Trophoblast cell (in vitro differentiated cells and primary cell): ENCODE measurements at places on chromosomes 2 and 18.

GRCh38 chr2:201183365-201183727, 405 bp downstream of the CASP10 start:
- no peak for DNase-seq

DNA sequence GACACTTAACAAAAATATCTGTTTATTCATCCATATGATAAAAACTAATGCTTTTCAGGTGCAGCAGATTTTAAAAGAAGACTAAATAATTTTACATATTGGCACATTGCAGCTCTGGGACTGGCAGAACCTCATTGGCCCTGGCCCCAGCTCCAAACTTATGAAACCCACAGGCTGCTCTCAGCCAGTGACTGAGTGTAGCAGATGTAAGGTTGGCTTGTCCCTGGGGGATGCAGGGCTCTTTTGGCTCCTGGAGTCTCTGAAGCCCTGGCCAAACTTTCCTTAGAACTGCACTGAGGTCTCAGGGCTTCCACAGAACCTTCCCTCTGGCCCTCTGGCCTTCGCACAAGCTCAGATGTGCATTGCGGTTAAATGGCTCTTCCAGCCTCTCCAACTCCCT, 725.0 kb upstream of the SOX11 start:
- DNase-seq, result no peak

GRCh38 chr2:181304011-181304844, 153.0 kb upstream of the ITGA4 start:
- DNase-seq, result no peak

GRCh38 chr2:23756593-23757292, 170.2 kb downstream of the ATAD2B start:
- DNase-seq, result peak; percentile 87

DNA sequence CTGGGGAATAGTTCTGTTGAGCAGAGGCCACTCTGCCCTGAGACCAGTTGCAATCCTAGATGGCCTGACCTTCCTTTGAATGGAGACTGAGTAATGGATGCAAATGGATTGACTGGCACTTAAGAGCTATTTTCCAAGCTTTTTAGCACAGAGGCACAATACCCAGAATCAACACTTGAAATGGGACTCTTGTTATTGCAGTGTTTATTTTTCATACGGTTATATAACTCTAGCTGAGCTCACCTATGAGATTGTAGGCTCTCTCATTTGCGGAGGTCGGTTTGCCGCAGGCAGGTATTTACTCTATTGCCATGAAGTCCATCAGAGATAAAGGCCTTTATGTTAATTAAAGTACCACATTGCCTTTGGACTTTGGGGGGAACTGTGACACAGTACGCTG, 422.3 kb upstream of the CELF4 start:
- DNase-seq, result no peak

GRCh38 chr2:202426751-202427150, 50.6 kb downstream of the BMPR2 start:
- DNase-seq, result no peak

- DNase-seq, result no peak
Measured at GRCh38 chr2:196899976-196900375, 26.5 kb downstream of the PGAP1 start.

GRCh38 chr2:205654878-205655605, 27.3 kb upstream of the NRP2 start:
- peak; percentile 48 for DNase-seq

DNA sequence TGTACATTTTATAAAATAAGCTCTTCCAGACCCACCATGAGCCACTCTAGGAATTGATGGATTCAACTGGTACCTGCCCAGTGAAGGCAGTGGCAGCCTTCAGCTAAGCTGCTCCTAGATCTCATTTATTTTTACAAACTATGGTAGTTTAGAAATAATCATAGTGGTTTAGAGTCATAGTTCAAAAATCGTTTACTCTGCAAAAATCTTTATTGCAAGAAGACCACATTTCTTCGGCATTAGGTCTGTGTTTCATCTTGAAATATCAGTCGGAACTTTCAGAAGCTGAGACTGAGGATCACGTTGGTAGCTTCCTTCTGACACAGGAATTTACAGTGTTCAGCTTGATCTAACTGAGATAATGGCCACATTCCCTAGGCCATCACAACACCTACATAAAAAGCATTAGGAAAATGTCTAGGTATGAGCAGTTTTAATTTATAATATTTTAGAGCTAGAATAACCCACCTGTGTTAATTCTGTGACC, 206.2 kb upstream of the PID1 start:
- DNase-seq, result peak; percentile 7

GRCh38 chr18:24432618-24433017, 6.1 kb downstream of the IMPACT start:
- no peak for DNase-seq

DNA sequence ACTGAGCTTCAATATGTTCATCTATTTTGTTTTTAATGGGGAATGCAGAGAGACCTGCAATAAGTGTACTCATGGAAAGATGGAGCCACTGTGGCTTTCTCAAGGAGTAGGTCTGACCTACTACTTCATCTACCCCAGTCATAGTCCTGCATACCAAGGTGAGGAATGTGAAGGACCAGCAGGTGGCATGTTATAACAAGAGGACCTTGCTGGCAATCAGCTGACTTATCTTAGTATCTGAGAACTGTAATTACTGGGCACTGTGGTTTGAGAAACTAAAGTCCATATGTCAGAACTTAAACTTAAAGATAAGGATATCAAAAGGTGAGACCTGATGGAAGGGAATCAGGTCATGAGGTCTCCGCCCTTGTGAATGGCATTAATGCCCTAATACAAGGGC, 1104.2 kb downstream of the BCL11A start:
- no peak for DNase-seq

- no peak for DNase-seq
Measured at GRCh38 chr2:46706264-46706983, 209.2 kb downstream of the MCFD2 start.

DNA sequence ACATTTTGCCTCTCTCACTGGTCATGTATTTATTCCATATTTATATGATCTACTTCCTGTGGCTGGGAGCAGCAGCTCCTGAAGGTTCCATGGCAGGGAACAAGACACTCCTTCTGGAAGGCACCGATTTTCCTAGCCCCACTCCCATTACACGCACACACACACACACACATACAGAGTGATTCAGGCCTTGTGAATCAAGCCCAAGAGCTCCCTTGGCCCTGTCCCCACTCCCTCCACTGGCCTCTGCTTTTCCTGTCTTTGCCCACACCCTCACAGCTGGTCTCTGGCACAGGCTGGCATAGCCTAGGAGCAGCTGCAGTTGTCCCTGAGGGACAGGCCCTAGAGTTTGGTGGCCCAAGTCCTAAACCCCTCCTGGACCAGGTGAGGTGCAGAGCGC, 201.7 kb downstream of the NAPG start:
- no peak for DNase-seq

- DNase-seq, result no peak
Measured at GRCh38 chr2:183078163-183078463, 434 bp upstream of the DUSP19 start.

- no peak for DNase-seq
Measured at GRCh38 chr2:45711224-45711623, 59.7 kb downstream of the PRKCE start.

DNA sequence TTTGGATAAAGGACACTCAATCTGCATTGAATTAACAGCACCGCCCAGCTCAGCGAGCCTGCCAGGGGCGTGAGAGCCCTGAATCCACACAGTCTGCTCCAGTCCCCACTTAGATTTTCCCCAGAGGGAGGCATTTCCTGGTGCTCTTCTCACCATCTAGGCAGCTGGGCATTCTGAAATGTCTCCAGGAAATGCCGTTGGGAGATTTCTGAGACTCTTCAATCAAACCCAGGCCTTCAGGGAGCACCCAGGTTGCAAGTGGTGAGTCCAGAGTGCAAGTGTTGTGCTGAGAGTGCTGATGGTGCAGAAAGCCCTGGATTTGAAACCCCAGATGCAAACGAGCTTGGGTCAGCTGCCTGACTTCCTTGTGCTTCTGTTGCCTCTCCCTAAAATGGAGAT, 23.4 kb upstream of the TMEM37 start:
- DNase-seq, result no peak

DNA sequence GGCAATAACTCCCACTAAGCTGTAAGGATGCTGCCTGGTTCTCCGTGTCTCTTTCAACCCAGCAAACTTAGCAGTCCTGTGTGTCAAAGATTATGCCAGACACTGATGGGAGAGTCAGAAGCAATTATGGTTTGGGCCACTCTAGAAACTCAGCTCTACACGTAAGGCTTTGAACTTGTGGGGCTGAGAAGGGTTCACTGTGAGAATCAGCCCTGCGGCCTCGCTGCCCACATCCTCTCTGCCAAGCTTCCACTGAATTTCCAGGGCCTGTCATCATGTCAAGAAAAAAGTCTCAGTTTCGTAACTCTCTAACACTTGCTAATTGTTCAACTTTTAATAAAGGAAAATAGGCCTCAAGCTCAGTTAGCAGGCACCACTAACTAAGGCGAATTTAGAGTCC, 308.8 kb upstream of the LYPD1 start:
- no peak for DNase-seq

- no peak for DNase-seq
Measured at GRCh38 chr2:158038901-158039300, 62.8 kb upstream of the UPP2 start.

- no peak for DNase-seq
Measured at GRCh38 chr2:232886632-232887031, 16.6 kb downstream of the SNORC start.

- DNase-seq, result no peak
Measured at GRCh38 chr18:78069784-78070664, 820.4 kb downstream of the GALR1 start.

DNA sequence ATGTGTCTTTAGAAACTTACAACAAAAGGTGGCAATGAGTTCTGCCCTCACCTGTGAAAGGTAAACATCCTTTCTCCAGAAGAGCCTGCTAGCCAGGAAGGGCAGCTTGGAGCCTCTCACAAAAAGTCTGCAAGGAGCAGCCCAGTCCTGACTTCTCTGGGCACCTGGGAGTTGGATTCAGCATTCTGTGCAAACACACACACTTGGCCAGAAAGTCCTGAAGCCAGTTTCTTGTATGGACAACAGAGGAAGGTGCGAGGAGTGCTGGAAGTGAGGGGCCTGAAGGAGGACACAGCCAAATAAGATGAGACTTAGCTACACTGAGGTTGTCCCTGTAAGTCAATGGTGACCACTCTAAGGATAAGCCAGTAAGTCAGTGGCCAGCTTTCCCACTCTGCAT, 52.4 kb upstream of the SLC1A4 start:
- no peak for DNase-seq

DNA sequence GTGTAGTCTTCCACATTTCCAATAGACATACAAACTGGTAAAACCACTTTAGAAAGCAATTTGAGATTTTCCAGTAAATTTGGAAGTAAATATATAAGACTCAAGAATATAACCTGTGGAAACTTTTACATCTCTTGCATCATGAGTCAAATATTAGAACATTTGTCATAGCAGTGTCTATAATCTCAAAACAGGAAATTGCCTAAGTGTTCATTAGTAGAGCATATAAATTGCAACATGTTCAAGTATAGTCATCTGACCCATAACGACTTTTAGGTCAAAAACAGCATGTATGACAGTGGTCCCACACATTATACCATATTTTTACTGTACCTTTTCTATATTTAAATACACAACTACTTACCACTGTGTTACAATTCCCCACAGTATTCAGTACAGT, 555.9 kb upstream of the VRK2 start:
- DNase-seq, result no peak

GRCh38 chr2:20745924-20746555, 76.9 kb downstream of the LDAH start:
- no peak for DNase-seq

GRCh38 chr2:161161074-161161706, 962 bp downstream of the TANK start:
- no peak for DNase-seq

GRCh38 chr2:96114903-96115581, 1.3 kb downstream of the ADRA2B start:
- DNase-seq, result no peak

DNA sequence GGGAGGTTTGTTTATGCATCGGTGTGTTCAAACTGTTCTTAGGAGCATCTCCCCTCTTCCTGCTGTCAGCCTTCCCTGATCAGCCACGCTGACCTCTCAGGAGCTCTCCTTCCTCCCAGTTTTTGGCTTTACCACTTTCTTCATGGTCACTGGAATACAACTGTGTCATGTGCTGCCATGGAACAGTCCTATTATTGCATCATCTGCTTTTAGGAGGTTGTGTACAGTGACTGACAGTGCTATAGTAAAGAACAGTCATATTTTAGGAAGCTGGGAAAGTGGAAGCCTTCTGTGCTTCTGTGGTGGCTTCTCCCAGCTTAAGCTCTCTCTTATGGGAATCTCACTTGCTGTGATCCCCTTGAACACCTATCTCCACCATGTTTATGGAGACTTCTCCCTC, 165.5 kb downstream of the TPGS2 start:
- DNase-seq, result no peak

- no peak for DNase-seq
Measured at GRCh38 chr2:6880200-6880733, 2.7 kb downstream of the RSAD2 start.

- DNase-seq, result no peak
Measured at GRCh38 chr2:77602771-77603170, 80.6 kb upstream of the LRRTM4 start.

DNA sequence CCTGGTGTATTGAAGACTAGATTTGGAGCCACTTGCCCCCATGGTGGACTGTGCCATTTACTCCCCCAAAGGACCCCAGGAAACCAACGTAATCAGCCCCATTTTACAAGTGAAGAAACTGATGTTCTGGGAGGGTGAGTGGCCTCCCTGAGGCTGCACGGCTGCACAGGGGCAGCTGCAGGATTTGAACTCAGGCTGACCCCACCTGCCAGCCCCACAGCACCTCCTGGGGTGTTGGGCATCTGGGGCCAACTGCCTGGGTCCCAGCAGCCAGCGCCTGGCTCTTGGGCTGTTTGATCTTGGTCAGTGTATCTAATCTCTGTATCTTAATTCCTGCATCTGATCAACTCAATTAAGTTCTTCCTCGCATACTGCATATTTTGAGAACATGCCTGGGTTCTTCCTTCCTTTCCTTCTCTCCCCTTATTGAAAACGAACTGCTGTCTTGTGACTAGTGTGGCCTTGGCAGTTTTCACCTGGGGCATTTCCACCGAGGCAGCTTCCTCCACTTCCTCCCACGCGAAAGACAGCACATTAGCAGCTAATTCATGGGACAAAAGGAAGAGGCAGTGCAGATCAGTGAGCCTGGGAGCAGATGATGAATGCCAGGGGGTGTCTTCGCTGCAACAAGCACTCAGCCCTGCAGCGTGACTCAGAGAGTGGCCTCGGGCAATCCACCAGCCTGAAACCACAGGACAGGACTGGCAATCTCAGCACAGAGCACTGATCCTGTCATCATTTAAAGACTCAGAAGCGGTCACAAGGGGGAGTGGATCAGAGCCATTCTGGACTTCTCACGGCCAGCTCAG, 184.1 kb upstream of the RAB12 start:
- peak; percentile 69 for DNase-seq

GRCh38 chr2:202249521-202250253, 11.3 kb upstream of the SUMO1 start:
- peak; percentile 60 for DNase-seq

- DNase-seq, result no peak
Measured at GRCh38 chr2:7994397-7994951, 687.4 kb upstream of the ID2 start.

- no peak for DNase-seq
Measured at GRCh38 chr2:167271932-167272331, 383.7 kb downstream of the XIRP2 start.
